Ascending aorta (tissue), 2 donors: ENCODE measurements at places on chromosomes 12 and 14.
A peak's percentile ranks its signal among the peaks of the same experiment; 100 is the strongest.

GRCh38 chr14:93549595-93549994 is 118.9 kb downstream of the UNC79 start:
- no peaks in the 10 kb centered on the region for H3K4me1 ChIP-seq
- H3K4me3 ChIP-seq: no peak overlapping the region
- no peaks in the 10 kb centered on the region for H3K36me3 ChIP-seq

GRCh38 chr12:132610866-132611602 is 652 bp upstream of the LRCOL1 start:
- peak overlapping the region; percentile 4 for H3K4me3 ChIP-seq
- DNase-seq: no peak
- H3K4me1 ChIP-seq: no peaks in the 10 kb centered on the region
- no peak overlapping the region for H3K27ac ChIP-seq

DNA sequence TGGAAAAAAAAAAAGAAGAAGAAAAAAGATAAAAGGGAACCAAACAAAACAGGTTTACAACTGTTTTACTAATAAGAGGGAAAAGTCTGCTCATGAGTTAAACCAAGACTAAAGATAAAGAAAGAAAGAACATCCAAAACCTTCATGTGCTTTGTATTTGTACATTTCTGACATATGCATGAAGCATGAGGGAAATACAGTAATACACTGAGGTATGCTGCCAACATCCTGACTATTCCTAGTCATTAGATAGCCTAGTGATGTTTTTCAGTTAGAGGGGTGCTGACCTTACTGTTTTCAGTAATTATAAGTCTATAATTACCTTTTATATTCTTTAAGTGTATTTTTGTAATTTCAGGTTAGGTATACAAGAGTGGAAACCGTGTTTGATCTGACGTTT is 793.3 kb downstream of the DIO2 start:
- no peak overlapping the region for H3K27ac ChIP-seq
- DNase-seq: no peak
- H3K27me3 ChIP-seq: no peaks in the 10 kb centered on the region
- H3K4me3 ChIP-seq: no peak overlapping the region

DNA sequence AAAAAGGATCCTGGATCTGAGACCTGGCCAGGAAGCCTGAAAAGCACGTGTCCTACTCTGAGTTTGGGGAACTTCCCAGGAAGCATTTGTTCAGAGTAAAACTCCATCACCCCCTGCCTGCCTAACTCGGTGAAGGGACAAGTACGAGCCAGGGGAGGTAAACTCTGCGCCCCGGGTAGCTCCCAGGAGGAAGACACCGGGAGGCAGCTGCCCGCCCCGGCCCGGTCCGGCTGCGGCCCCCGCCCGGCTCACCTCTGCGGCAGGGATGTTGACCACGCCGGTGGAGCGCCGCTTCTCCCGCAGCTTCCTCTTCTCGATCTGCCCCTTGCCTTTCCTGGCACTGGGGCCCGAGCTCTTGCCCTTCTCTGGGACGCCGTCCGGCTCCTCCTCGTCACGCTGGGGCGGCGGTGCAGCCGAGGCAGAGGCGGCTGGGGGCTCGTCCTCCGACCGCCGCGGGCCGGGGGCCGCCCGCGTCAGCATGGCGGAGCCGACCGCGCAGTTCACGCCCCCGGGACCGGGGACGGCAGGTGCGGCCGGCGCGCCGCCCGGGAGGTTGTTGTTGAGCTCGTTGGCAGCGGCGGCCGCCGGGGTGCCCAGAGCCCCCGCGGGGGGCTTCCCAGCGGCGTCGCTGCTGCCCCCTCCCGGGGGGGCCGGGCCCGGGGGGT is 1.2 kb downstream of the PAWR start:
- DNase-seq: no peak
- H3K4me1 ChIP-seq: peaks cover 12% of the 10 kb centered on the region
- peak overlapping the region; percentile 99 for H3K4me3 ChIP-seq
- H3K27me3 ChIP-seq: no peaks in the 10 kb centered on the region
- H3K27ac ChIP-seq: peak overlapping the region; percentile 93
- H3K36me3 ChIP-seq: no peaks in the 10 kb centered on the region

- no peaks in the 10 kb centered on the region for H3K36me3 ChIP-seq
- peak overlapping the region; percentile 27 for H3K27ac ChIP-seq
- H3K4me1 ChIP-seq: peaks cover 5% of the 10 kb centered on the region
- no peaks in the 10 kb centered on the region for H3K27me3 ChIP-seq
These were observed 88.0 kb downstream of the OSBPL8 start for GRCh38 chr12:76471579-76471978.

DNA sequence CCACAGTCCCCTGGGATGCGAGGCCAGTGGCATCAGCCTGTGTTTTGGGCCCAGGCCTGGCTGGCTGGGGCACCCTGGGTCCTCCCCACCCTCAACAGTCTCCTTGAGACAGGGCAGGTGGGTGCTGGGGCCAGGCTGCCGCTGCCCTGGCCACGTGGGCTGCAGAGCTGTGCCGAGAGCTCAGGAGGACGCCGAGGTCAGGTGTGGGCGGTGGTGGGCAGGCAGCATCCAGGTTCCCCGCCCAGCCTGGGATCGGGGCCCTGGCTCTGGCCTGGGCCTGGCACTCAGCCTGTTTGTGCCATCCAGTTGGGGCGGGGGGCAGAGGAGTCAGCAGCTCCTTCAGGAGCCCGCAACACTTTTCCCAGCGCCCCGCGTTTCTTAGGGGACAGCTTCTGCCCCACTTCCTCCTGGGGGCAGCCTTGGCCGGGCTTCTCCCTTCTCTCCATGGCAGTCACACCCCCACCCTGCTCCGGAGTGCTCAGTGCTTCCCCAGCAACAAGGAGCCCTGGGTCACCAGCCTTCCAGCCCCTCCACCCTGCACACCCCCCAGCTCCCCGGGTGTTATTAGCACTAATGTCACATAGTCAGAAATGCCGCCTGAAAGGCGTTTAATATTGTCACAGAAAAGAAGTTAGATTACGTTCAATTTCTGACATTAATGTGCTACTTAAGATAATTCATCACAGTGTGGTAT is 30.8 kb downstream of the KIF26A start:
- H3K4me3 ChIP-seq: no peak overlapping the region
- no peak overlapping the region for H3K27ac ChIP-seq
- H3K27me3 ChIP-seq: no peaks in the 10 kb centered on the region
- H3K4me1 ChIP-seq: no peaks in the 10 kb centered on the region

DNA sequence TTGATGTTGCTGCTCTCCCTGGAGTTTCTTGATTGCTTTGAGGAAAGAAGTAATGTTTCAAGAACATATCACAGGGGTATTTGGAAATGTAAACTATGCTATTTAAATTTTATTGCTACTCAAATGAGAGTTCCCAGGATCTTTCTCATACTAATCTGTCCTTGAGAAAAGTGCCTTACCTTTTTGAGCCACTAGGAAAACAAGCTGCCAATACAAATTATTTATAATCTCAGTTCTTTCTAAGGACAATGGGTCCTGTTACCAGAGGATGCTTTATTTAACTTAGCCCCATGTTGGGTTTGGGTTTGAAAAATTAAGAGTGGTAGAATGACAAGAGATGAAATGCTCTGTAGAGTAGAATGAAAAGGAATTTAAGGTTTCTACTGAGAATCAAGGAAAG is 258.2 kb upstream of the PRKD1 start:
- H3K27ac ChIP-seq: no peak overlapping the region
- no peaks in the 10 kb centered on the region for H3K36me3 ChIP-seq
- no peaks in the 10 kb centered on the region for H3K4me1 ChIP-seq
- H3K4me3 ChIP-seq: no peak overlapping the region

- DNase-seq: no peak
- H3K27me3 ChIP-seq: no peaks in the 10 kb centered on the region
- no peaks in the 10 kb centered on the region for H3K4me1 ChIP-seq
- H3K27ac ChIP-seq: no peak overlapping the region
- no peak overlapping the region for H3K4me3 ChIP-seq
- no peaks in the 10 kb centered on the region for H3K36me3 ChIP-seq
These were observed 13.0 kb upstream of the GNG2 start for GRCh38 chr14:51847489-51847796.

- DNase-seq: no peak
- no peak overlapping the region for H3K4me3 ChIP-seq
- H3K4me1 ChIP-seq: no peaks in the 10 kb centered on the region
- no peak overlapping the region for H3K27ac ChIP-seq
- H3K27me3 ChIP-seq: no peaks in the 10 kb centered on the region
These were observed 116.2 kb downstream of the DENND5B start for GRCh38 chr12:31474751-31475150.

DNA sequence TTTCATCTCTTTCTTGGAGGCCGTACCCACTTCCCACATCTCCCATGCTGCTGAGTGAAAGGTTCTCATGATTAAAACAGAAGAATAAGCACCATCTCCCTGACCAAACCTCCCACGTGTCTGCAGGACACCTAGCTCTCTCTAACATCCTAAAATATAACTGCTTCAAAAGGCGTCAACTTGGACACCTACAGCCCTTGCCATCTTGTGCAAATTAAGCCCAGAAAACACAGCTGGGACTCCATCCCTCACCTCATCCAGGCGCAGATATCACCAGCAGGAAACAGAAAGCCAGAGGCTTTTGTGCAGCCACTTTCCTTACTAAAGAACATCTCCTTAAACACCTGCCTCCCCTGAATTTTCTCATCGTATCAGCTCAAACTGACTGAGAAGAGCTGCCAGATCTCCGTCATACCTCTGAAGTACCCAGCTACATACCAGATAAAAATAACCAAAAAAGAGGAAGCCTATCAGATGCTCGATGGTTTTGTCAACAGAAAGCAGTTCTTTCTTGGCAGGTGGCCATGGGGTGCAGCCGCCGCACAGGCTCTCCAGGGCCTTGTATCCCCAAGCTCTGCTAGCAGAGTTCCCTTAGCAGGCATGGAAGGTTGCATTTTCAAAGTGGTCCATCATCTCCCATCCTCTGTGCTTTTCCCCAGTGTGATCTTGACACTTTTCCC is 28.8 kb downstream of the MAP3K9 start:
- DNase-seq: no peak
- H3K27ac ChIP-seq: no peak overlapping the region
- no peak overlapping the region for H3K4me3 ChIP-seq
- H3K27me3 ChIP-seq: no peaks in the 10 kb centered on the region
- no peaks in the 10 kb centered on the region for H3K4me1 ChIP-seq

GRCh38 chr14:97180304-97181200 is 383.4 kb downstream of the VRK1 start:
- no peak overlapping the region for H3K27ac ChIP-seq
- H3K27me3 ChIP-seq: no peaks in the 10 kb centered on the region
- DNase-seq: no peak
- H3K4me3 ChIP-seq: no peak overlapping the region
- H3K36me3 ChIP-seq: no peaks in the 10 kb centered on the region
- no peaks in the 10 kb centered on the region for H3K4me1 ChIP-seq

DNA sequence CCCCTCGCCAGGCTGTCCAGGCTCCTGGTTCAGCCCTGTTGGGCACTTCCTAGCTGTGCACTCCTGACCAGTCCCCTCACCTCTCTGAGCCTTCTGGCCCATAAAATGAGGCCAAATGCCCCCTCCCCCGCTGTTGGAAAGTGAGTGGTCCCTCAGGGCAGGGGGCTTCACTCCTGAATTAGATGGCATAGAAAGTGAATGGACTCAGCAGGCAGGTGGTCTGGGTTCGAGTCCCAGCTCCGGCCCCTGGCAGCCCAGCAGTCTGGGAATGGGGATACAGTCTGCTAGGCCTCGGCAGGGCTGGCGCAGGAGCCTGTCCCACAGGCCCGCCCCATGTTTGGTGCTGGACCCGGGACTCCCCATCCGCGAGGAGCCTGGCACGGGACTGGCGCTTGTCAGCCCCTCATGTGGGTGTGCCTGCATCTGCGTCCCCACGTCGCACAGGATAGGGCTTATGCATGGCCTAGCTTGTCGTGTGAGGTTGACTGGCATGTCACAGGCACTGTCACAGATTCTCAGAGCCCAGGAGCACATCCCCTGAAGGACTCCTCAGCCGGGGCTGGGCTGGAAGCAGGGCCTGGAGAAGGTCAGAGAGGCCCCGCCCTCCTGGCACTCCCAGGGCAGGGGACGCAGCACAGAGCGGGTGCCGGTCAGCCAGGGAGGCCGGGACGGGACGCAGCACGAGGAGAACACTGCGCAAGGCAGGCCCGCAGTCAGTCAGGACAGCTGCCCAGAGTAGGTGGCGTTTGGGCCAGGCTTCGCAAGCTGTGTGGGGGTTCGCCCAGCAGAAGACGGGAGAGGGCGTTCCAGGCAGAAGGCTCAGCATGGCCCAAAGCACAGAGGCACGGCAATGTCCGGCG is 40.5 kb downstream of the DIO3 start:
- no peak overlapping the region for H3K4me3 ChIP-seq
- no peaks in the 10 kb centered on the region for H3K4me1 ChIP-seq
- no peak overlapping the region for H3K27ac ChIP-seq

DNA sequence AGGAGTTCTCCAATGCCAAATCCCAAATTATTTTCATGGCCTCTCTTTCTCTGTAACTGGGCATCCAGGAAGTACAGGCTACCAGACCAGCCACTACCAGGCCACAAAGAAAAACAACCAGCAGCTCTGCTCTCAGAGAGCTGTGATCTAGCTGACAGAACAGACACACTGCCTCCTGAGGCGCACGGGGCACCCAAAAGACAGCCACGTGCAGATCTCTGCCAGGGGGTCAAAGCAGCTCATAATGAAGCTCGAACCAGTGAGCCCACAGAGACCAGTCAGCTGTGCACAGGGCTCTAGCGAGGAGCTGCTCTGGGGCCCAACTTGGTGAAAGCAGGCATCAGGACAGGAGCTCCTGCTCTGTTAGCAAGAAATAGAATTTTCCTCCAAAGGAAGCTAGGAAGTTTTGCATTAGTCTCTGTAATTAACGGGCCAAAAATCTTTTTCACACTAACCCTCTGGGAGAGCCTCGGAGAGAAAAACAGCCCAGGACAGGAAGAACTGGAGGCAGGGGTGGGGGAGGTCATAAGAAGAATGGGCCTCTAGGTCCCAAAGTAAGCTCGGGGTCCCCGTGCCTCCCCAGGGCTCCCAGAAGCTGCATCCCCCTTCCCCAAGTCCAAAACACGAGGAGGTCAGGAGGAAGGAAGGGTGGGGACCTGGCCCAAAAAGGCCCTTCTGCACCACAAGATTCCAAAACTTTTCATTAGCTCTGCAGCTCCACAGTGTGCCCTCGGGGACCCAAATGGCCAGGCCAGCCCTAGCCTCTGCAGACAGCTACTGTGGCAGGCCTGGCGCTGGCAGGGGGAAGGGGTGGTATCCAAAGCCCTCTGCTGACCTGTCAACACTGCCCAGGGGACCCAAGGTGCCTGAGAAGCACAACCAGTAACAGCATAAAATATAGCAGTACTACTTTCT is 30.2 kb downstream of the ACTN1 start:
- H3K4me3 ChIP-seq: peak overlapping the region; percentile 52
- H3K4me1 ChIP-seq: peaks cover 91% of the 10 kb centered on the region
- H3K36me3 ChIP-seq: peaks cover 6% of the 10 kb centered on the region
- no peak for DNase-seq
- peak overlapping the region; percentile 93 for H3K27ac ChIP-seq

DNA sequence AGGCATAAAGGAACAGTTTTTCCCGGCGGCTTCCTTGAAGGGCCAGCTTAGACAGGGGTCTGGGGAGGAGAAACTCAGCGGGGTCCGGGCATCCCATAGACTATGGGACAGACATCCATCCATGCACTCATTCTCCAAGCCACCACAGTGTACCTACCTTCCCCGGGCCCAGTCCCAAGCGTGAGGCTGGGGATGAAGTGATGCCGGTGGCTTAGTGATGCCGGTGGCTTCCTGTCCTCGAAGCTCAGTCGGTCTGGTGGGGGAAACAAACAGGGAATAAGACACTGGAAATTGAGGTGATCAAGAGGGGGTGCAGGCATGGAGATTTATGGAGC is 421 bp downstream of the RTL1 start:
- H3K27ac ChIP-seq: no peak overlapping the region
- H3K27me3 ChIP-seq: no peaks in the 10 kb centered on the region
- no peaks in the 10 kb centered on the region for H3K4me1 ChIP-seq
- H3K4me3 ChIP-seq: no peak overlapping the region
- H3K36me3 ChIP-seq: no peaks in the 10 kb centered on the region

GRCh38 chr14:100303179-100303578 is 3.1 kb downstream of the SLC25A29 start:
- H3K27me3 ChIP-seq: no peaks in the 10 kb centered on the region
- peaks cover 12% of the 10 kb centered on the region for H3K4me1 ChIP-seq
- H3K4me3 ChIP-seq: no peak overlapping the region

GRCh38 chr14:59101476-59101875 is 87.0 kb upstream of the DAAM1 start:
- H3K27ac ChIP-seq: no peak overlapping the region
- DNase-seq: no peak
- no peaks in the 10 kb centered on the region for H3K4me1 ChIP-seq
